ENCODE measurements at places on chromosomes 16 and 17. TPM values are rescaled to one million over a fixed set of nuclear protein-coding genes. Genes with fewer than 3 reads are reported as not detected.

- peaks cover 28% of the 10 kb centered on the region for H3K4me1 ChIP-seq
- H3K36me3 ChIP-seq, result peaks cover 9% of the 10 kb centered on the region
- H3K27ac ChIP-seq, result no peak overlapping the region
- peaks cover 10% of the 10 kb centered on the region for H3K27me3 ChIP-seq
- DNase-seq, result no peak
Observed at GRCh38 chr17:3005696-3006095, 57.7 kb downstream of the OR1D5 start.

KRTAP4-1 gene
- total RNA-seq, result not detected

CYGB gene
- total RNA-seq, result 0.51 TPM

DNA sequence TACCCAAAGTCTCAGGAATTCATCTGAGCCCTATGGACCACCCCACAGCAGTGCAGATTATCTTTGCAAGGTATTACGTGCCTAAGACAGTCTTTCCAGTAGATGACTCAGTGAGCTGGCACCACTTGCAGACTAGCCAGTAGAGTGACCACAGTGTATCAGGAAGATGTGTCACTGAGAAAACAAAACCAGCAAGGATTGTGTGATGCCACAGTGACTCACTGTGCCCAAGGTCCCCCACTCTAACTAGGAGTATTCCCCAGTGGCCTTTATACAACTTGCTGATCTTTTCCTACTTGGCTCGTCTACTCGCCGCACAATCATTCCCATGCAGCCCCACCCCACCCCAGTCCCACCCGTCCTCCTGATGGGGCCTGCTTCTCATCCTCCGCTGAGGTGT lies 26.8 kb upstream of the PRKCA start:
- DNase-seq, result no peak
- no peaks in the 10 kb centered on the region for H3K36me3 ChIP-seq
- H3K27me3 ChIP-seq, result peaks cover 2% of the 10 kb centered on the region
- no peaks in the 10 kb centered on the region for H3K4me1 ChIP-seq
- H3K27ac ChIP-seq, result no peak overlapping the region
- H3K4me3 ChIP-seq, result no peak overlapping the region

G6PC1 gene
- not detected for total RNA-seq

GRCh38 chr16:19697756-19698318 lies 20.2 kb downstream of the KNOP1 start:
- H3K4me3 ChIP-seq, result no peak overlapping the region
- peaks cover 27% of the 10 kb centered on the region for H3K36me3 ChIP-seq
- peak overlapping the region; percentile 76 for H3K27ac ChIP-seq
- peaks cover 11% of the 10 kb centered on the region for H3K4me1 ChIP-seq
- no peaks in the 10 kb centered on the region for H3K27me3 ChIP-seq
- no peak for DNase-seq

GRCh38 chr17:76840884-76841775 lies 27.1 kb upstream of the MGAT5B start:
- H3K4me1 ChIP-seq, result peaks cover 27% of the 10 kb centered on the region
- DNase-seq, result no peak
- no peaks in the 10 kb centered on the region for H3K36me3 ChIP-seq

KRT33A gene
- not detected for total RNA-seq

GRCh38 chr17:72004011-72004427 lies 116.8 kb upstream of the SOX9 start:
- DNase-seq, result no peak
- no peaks in the 10 kb centered on the region for H3K36me3 ChIP-seq
- H3K27ac ChIP-seq, result no peak overlapping the region
- H3K4me1 ChIP-seq, result peaks cover 2% of the 10 kb centered on the region
- no peak overlapping the region for H3K4me3 ChIP-seq
- no peaks in the 10 kb centered on the region for H3K27me3 ChIP-seq
